ENCODE measurements at places on chromosomes 5 and 9. TPM values are rescaled to one million over a fixed set of nuclear protein-coding genes. Genes with fewer than 3 reads are reported as not detected.

GRCh38 chr9:127182901-127183746 is 60.7 kb upstream of the ANGPTL2 start:
- H3K27me3 ChIP-seq: no peaks in the 10 kb centered on the region
- no peaks in the 10 kb centered on the region for H3K36me3 ChIP-seq

GRCh38 chr5:77973253-77973609 is 197.1 kb upstream of the TBCA start:
- H3K27me3 ChIP-seq: peaks cover 29% of the 10 kb centered on the region
- no peak for DNase-seq
- H3K27ac ChIP-seq: no peak overlapping the region
- no peaks in the 10 kb centered on the region for H3K36me3 ChIP-seq

DNA sequence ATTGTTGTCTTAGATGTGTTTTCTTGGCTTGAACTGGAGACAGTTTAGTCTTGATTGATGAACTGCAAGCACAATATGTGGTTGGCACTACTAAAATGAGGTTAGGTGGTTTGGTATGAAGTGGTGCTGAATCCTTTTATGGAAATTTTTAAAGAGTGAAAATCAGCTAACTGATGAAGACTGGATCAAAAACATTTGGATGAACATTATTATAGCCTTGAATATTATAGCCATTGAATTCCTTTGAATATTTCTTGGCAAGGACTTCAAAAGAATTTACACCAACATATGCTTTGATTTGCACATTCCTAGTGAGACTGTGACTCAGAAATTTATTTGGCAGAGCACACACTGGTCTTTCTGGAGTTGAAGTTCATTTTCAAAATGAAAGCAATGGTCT is 318.3 kb downstream of the CHSY3 start:
- no peaks in the 10 kb centered on the region for H3K4me1 ChIP-seq
- H3K27ac ChIP-seq: no peak overlapping the region
- H3K36me3 ChIP-seq: no peaks in the 10 kb centered on the region
- DNase-seq: no peak
- no peaks in the 10 kb centered on the region for H3K27me3 ChIP-seq

The IFNA13 gene
- total RNA-seq: not detected

The SLC6A18 gene
- total RNA-seq: not detected

DNA sequence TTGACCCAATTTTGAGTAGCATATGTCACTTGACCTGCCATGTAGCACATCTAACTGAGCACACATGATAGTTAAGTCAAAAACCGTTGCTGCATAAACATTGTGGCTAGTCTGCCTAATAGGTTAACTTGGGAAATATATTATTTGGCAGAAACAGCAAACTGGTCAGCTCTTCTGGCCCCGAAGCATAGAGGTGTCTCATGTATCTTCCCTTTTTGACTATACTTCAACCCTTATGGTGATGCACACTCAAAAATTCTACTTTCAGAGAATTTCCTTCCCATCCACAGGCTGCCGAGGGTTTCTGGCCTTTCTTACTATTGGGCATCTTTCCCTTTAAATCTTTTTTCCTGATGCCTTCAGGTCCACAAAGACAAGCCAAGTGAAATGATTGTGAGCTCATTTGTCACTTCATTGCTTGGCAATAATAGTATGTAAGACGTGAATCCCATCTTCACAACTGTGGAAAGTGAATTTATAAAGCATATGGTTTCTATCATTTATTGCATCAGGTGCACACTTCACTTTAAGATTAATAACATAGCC is 41.2 kb downstream of the MOCS2 start:
- H3K27ac ChIP-seq: no peak overlapping the region
- no peak overlapping the region for H3K4me3 ChIP-seq
- peaks cover 76% of the 10 kb centered on the region for H3K36me3 ChIP-seq
- H3K4me1 ChIP-seq: 0 out of 2 replicates have a peak, but pooled peaks cover 4% of the 10 kb centered on the region
- H3K27me3 ChIP-seq: no peaks in the 10 kb centered on the region

DNA sequence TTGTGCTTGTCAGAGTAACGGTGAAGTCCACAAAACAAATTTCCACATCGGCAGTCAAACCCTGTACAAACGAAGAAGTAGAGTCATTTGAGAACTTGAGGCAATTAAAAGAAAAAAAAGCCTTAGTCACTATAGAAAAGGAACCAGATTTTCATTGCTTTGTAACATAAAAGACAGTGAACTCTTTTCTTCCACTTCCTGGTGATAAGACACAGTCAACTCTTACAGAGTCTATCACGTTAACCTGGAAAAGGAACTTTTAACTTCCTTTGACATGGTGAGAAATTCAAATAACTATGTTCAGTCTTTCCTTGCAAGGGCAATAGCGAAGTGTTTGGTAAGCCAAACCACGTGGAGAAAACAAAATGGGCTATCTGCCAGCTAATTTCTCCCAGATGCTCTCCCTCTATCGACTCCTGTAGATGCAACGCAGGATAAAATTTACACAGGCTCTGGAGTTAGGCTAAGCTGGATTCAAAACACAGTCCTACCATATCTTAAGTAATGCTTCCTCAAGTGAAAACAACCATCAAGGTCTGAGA is 8.9 kb downstream of the ZFAND5 start:
- DNase-seq: no peak
- no peak overlapping the region for H3K4me3 ChIP-seq
- no peaks in the 10 kb centered on the region for H3K27me3 ChIP-seq
- no peak overlapping the region for H3K27ac ChIP-seq
- peaks cover 62% of the 10 kb centered on the region for H3K4me1 ChIP-seq

- H3K27ac ChIP-seq: no peak overlapping the region
- no peaks in the 10 kb centered on the region for H3K27me3 ChIP-seq
- DNase-seq: no peak
- no peaks in the 10 kb centered on the region for H3K4me1 ChIP-seq
- no peak overlapping the region for H3K4me3 ChIP-seq
- no peaks in the 10 kb centered on the region for H3K36me3 ChIP-seq
These were observed 96.0 kb downstream of the HINT1 start for GRCh38 chr5:131068893-131069643.

DNA sequence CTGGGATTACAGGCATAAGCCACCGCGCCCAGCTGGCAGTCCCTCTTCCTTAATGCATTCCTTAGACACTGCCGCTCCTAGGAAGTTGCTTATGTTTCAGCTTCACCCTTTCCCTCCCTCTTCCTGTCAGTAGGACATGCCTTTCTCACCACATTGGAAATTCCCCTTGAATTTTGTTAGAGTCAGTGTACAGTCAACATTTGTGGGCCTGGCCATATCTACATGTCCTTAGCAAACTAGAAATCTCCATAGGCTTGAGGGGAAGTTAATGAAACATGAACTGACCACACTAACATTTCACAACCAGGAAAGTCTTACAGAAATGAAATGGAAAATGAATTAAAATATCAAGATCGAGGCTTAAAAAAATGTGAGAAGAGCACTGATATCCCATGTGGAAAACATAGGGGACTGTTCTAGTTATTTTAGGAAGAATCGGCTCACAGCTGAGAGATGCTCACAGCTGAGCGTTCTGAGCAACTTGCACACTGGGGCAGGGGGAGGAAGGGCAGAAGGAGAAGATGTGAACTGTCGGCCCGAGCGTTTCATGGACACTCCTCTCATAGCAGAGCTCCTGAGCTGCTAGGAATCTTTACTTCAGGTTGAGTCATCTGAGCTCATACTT is 21.1 kb upstream of the LVRN start:
- no peaks in the 10 kb centered on the region for H3K36me3 ChIP-seq
- no peaks in the 10 kb centered on the region for H3K4me1 ChIP-seq
- no peaks in the 10 kb centered on the region for H3K27me3 ChIP-seq
- H3K4me3 ChIP-seq: no peak overlapping the region
- DNase-seq: no peak
- H3K27ac ChIP-seq: no peak overlapping the region

DNA sequence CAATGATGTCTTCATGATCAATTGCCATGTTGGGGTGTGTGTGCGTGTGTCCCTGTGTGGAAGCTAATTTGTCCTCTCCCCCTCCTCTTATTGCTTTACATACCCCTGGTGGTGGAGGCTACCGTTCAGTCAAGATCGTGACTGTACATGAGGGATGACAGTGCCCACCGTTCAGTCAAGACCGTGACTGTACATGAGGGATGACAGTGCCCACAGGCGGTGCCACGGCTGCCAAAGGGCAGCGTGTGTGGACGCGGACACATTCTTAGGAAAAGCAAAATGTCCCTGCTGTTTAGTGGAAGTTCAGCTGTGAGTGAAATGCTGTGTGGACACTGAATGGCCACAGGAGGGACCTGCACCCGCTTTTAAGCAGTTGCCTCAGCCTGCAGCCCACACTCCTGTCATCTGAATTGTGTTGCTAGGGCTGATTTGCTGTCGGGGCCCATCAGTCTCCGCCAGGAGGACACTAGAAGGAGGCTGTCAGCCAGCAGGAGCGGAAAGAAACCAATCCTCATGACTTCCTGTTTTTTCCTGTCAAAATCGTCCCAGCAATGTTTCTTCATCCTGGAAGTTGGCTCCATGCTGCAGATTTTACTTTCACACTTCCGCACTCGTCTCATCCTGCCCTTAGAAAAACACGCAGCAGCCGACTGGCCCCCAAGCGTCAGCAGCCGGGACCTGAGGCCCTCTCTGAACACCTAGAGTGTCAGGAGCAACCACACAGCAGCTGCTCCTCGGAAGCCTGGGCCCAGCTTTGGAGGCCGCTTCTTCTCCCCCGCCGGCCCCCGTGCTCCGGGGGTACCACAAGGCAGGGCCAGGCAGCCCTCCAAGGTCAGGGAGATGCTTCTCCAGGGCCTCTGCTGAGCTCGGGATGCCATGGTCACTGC is 9.1 kb downstream of the OR2V1 start:
- no peak for DNase-seq
- H3K27me3 ChIP-seq: peaks cover 39% of the 10 kb centered on the region
- H3K36me3 ChIP-seq: no peaks in the 10 kb centered on the region
- H3K27ac ChIP-seq: no peak overlapping the region
- H3K4me1 ChIP-seq: no peaks in the 10 kb centered on the region

GRCh38 chr9:113269355-113269754 is 6.0 kb downstream of the CDC26 start:
- peaks cover 10% of the 10 kb centered on the region for H3K4me1 ChIP-seq
- peaks cover 16% of the 10 kb centered on the region for H3K36me3 ChIP-seq
- H3K27ac ChIP-seq: no peak overlapping the region
- H3K27me3 ChIP-seq: no peaks in the 10 kb centered on the region

GRCh38 chr9:15834541-15834940 is 281.7 kb downstream of the CCDC171 start:
- DNase-seq: no peak
- H3K27me3 ChIP-seq: no peaks in the 10 kb centered on the region
- H3K4me1 ChIP-seq: no peaks in the 10 kb centered on the region
- H3K36me3 ChIP-seq: no peaks in the 10 kb centered on the region
- H3K27ac ChIP-seq: no peak overlapping the region
- no peak overlapping the region for H3K4me3 ChIP-seq

DNA sequence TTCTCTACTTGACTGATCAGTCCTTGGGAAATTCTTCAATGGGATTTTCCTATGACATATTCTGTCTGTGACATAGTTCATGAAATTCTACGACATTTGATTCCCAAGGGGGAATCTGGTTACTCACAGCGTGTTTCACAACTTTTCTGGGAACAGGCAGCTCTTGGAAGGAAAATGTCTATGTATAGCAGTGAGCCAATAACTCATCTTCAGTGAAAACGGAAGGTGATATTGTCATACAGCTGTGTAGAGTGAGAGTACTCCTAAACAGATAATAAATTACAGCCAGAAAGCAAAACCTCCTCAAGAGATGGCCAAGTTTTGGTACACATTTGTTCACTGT is 91.4 kb downstream of the C9orf152 start:
- peak overlapping the region; percentile 27 for H3K27ac ChIP-seq
- H3K36me3 ChIP-seq: no peaks in the 10 kb centered on the region
- H3K4me1 ChIP-seq: peaks cover 45% of the 10 kb centered on the region
- no peak for DNase-seq
- no peaks in the 10 kb centered on the region for H3K27me3 ChIP-seq

DNA sequence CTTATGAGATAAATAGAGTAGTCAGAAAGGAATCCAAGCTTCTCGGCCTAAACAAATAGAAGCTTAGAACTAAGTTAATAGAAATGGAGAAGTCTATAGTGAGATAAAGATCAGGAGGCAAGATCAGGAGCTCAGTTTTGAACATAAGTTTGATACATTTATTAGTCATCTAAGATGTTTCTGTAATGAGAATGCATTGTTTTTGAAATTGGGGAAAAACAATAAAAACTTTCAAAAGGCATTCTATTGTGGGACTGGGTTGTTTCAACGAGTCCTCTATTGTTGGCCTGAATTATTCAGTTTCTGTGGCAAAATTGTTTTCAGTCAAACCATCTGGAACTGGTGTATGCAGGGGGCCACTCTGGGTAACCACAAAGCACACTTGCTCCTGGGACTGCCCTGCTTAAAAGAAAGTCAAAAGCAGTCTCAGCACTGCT is 181.0 kb upstream of the CLINT1 start:
- no peak overlapping the region for H3K27ac ChIP-seq
- H3K36me3 ChIP-seq: no peaks in the 10 kb centered on the region
- no peaks in the 10 kb centered on the region for H3K4me1 ChIP-seq
- no peaks in the 10 kb centered on the region for H3K27me3 ChIP-seq
- no peak for DNase-seq

GRCh38 chr5:82054004-82054710 is 82.3 kb downstream of the ATG10 start:
- H3K4me1 ChIP-seq: no peaks in the 10 kb centered on the region
- no peak overlapping the region for H3K4me3 ChIP-seq
- no peaks in the 10 kb centered on the region for H3K36me3 ChIP-seq
- DNase-seq: no peak
- no peak overlapping the region for H3K27ac ChIP-seq

- H3K4me1 ChIP-seq: peaks cover 6% of the 10 kb centered on the region
- H3K4me3 ChIP-seq: peak overlapping the region; percentile 70
- DNase-seq: no peak
These were observed 1.4 kb downstream of the NRG2 start for GRCh38 chr5:140041492-140042392.

- H3K27me3 ChIP-seq: no peaks in the 10 kb centered on the region
- no peak for DNase-seq
- H3K36me3 ChIP-seq: no peaks in the 10 kb centered on the region
- no peaks in the 10 kb centered on the region for H3K4me1 ChIP-seq
- no peak overlapping the region for H3K27ac ChIP-seq
These were observed 22.9 kb upstream of the SYK start for GRCh38 chr9:90778746-90779145.

The GTF3C5 gene
- total RNA-seq: 66.9 TPM

The PAIP1 gene
- total RNA-seq: 141 TPM

DNA sequence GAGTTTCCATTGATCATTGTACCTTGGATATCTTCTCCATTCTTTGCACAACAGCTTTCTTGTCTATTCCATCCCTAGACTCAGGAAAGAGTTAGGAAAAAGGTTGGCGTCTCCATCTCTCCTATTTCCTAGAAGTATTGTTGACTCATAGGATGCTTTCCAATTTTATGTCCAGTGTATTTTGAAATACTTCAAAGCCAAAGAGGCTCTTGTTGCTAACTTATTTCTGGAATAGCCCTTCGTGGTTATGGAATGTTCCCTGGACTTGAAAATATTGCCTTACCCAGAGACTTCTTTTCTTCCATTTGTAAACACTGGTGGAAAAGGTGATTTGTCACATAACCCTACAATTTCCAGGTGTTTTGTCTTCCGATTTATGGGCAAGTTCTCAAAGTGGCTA is 402.3 kb upstream of the ZNF608 start:
- no peaks in the 10 kb centered on the region for H3K36me3 ChIP-seq
- H3K4me3 ChIP-seq: no peak overlapping the region
- no peaks in the 10 kb centered on the region for H3K4me1 ChIP-seq
- no peak for DNase-seq
- no peak overlapping the region for H3K27ac ChIP-seq

The STC2 gene
- 10.7 TPM for total RNA-seq

GRCh38 chr5:173281910-173282309 is 46.3 kb downstream of the STC2 start:
- H3K4me3 ChIP-seq: no peak overlapping the region
- H3K36me3 ChIP-seq: no peaks in the 10 kb centered on the region
- no peak overlapping the region for H3K27ac ChIP-seq
- peaks cover 20% of the 10 kb centered on the region for H3K27me3 ChIP-seq
- DNase-seq: no peak

All from HepG2 (cell line).